ENCODE measurements at places on chromosomes 6 and 20.

GRCh38 chr6:99841297-99841696, 152.7 kb downstream of the MCHR2 start:
- no peak for DNase-seq

GRCh38 chr20:22462975-22463914, 121.1 kb downstream of the FOXA2 start:
- DNase-seq, result no peak

- no peak for DNase-seq
These were observed 2.4 kb downstream of the FLRT3 start for GRCh38 chr20:14335052-14335451.

- no peak for DNase-seq
These were observed 37.5 kb downstream of the DLGAP4 start for GRCh38 chr20:36343641-36344040.

DNA sequence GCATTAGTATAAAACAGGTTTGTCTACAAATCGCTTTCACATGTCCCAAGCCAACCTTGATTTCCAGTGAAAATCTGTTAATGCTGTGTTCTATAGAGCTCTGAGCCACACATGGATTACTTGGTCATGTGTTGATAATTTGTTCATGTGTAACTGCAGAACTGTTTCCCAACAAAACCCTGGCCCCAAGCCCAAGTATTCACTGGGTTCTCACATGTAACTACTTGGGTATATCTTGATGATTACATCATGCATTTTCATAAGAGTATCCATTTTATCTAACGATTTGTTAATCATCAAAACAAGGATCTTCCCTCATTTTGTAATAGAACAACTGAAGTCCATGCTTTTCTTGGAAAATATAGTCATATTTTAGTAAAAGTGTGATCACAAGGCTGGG, 657.6 kb downstream of the PRKN start:
- no peak for DNase-seq

GRCh38 chr6:7933794-7934193, 23.2 kb upstream of the TXNDC5 start:
- no peak for DNase-seq

GRCh38 chr6:163165922-163166321, 248.6 kb upstream of the QKI start:
- no peak for DNase-seq

DNA sequence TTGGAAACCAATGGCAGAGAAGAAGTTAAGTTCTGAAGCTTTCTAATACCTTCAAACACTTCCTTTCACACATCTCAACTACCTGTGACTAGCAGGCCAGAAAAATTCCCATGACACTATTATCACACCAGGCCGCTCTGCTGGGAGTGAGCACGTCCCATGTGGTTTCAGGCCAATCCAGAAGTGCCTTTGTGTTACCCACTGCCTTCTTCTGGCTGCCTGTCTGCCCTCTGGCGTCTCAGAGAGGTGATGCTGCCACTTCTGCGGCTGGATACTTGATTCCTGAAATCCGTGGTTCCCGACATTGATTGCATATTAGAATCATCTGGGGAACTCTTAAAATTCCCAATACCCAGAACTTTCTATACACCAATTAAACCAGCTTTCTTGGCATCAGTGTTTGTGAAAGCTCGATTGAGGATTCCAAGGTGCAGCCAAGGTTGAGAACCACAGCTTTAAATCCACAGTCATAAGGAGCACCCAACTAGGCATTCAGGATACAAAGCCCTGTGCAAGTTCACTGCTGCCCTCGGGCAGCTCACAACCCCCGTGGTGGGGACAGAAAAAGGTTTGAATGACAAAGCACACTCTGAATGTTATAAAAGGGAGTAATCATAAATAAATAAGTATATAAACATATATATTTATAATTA, 65.6 kb downstream of the STMND1 start:
- no peak for DNase-seq

DNA sequence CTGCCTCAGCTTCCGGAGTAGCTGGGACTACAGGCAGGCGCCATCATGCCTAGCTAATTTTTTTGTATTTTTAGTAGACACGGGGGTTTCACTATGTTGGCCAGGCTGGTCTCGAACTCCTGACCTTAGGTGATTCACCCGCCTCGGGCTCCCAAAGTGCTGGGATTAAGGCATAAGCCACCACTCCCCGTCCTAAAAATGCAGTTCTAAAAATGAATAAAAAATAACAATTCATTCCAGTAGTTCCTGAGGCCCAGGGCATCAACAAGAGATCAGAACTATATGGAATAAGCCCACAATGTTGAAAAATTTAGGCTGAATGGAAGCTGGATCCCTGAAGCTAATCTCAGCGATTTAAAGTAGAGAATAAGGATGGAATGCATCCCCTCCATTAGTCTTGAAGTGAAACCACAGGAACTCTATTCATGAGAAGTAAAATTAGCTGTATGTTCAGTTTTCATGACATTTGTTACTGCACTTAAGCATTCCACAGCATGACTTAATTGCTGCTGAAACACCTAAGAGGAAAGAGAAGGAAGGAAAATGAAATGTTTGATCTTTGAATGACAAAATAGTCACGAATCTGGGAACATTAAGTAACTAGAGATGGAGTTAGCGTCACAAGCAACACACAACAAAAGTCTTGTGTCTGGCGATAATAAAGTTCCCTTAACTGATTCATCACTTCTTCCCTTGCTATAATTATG, 80.4 kb upstream of the RIPOR2 start:
- no peak for DNase-seq

GRCh38 chr20:41350408-41350962, 9.9 kb downstream of the LPIN3 start:
- DNase-seq, result no peak

DNA sequence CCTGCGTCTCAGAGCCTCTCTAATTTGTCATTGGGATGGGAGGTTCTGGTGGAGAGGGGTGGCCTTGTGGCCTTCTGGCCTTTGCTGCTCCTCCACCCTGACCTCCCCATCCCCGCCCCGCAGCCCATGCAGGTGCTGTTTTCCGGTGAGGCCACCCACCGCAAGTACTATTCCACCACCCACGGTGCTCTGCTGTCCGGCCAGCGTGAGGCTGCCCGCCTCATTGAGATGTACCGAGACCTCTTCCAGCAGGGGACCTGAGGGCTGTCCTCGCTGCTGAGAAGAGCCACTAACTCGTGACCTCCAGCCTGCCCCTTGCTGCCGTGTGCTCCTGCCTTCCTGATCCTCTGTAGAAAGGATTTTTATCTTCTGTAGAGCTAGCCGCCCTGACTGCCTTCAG, 171.8 kb upstream of the RNF24 start:
- DNase-seq, result no peak

GRCh38 chr6:13422681-13423221, 64.6 kb downstream of the GFOD1 start:
- no peak for DNase-seq

- DNase-seq, result no peak
These were observed 202.6 kb downstream of the NFATC2 start for GRCh38 chr20:51339721-51340450.

DNA sequence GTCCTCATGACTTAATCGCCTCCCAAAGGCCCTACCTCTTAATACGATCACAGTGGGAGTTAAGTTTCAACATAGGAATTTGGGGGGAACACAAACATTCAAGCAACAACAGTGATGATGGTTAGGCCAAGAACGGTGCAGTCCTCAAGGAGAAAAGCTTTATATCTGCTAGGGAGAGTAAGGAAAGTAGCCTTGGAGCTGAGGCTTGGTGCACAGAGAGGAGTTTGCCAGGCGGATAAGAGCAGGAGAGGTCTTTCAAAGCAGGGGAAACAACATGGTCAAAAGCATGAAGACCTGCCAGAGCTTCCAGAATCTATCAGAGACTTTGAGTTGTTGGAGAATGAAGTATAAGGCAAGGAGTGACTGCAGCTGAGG, 119.1 kb downstream of the PLCB1 start:
- DNase-seq, result no peak

DNA sequence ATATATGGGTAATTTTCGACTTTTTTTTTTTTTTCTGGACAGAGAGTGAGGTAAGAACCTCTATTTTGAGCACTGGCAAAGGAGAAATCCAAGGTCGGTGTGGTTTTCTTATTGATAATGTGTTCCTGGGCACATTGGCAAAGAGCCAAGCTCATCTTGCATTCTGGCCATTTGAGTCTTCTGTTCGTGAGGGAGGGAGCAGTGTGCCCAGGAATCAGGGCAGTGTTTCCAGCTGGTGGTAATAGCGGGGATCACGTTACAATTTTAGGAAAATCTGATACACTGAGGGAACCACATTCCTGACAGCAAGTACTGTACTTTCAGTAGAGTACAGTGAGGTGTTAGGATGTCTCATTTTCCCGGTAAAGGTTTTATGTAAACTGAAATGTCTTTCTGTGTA, 442.3 kb upstream of the MAP3K7 start:
- DNase-seq, result no peak
